ENCODE measurements at places on chromosomes 1 and 21.

GRCh38 chr1:203499643-203500278 is 5.8 kb downstream of the OPTC start:
- no peak for DNase-seq

DNA sequence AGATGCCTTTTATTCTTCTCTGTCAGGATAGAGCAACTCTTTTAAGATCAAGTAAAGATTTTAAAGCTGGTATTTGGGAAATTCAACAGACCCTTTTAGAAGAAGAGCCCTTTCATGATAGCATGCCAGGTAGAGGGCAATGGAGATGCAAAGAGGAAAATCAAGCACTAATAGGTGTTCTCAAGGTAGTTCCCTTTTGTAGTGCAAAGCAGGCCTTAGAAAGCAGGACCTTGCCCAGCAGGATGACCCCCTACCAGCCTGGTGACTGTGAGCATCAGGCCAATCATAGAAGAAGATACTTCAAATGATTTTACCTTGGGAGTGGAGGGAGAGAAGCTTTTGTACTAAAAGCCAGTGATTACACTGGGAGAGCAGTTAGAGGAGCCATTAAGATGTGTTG is 381.4 kb upstream of the ZRANB2 start:
- DNase-seq, result no peak

- DNase-seq, result no peak
Observed at GRCh38 chr1:221069178-221069903, 190.1 kb downstream of the HLX start.

- no peak for DNase-seq
Observed at GRCh38 chr1:36494971-36495370, 12.3 kb upstream of the CSF3R start.

- no peak for DNase-seq
Observed at GRCh38 chr1:192581131-192581927, 5.8 kb downstream of the RGS1 start.

GRCh38 chr1:246971090-246971721 is 36.7 kb downstream of the ZNF695 start:
- no peak for DNase-seq

DNA sequence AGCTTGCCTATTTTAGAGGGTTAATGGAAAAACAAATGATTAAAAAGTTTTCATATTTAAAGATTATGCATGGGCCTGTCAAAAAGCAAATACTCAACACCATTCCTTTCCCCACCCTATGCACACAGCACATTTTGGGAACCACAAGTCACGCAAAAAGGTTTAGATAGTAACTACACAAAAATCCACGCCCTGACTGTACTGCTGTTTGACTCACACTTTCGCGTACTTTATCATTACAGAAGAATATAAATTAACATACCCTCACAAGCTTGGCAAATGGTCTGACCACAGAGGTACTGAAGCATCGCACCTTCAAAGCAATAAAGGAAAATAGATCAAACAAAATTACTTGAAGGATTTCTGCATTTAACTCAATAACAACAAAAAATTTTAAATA is 1.4 kb downstream of the ATP5PO start:
- DNase-seq, result no peak

DNA sequence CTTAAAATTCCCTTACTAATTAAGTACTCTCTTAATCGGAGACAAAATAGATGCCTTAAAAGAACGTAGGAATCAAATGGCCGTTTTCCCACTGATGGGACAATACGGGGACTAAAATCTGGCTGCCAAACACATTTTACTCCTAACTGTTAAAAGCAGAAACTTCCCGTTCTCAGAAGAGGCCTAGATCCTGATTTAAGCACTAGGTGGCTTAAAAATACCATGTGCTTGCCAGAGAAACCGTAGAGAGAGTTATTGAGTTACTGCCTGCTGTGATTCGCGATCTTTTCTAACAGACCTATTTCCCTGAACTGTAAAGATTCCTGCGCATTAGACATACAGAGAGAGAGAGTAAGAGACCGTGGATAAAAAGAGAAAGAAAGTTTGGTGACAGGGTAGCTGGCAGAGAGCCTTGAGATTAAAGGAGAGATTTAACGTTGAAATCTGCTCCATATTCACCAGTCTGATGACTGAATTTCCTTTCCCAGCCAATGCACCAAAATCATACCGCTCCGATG is 54.4 kb upstream of the STUM start:
- DNase-seq, result no peak

DNA sequence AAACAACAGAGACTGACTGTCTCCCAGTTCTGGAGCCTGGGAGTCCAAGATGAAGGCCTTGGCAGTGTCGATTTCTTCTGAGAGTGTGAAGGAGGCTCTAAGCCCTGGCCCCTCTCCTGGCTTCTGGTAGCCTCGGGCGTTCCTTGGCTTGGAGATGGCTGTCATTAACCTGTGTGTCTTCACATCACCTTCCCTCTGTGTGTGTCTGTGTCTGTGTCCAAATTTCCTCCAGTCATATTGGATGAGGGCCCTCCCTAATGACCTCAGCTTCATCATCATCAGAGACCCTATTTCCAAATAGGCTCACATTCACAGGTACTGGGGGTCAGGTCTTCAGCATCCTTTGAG is 138.3 kb downstream of the TOMM20 start:
- no peak for DNase-seq

- DNase-seq, result no peak
Observed at GRCh38 chr1:154802336-154802969, 67.6 kb downstream of the KCNN3 start.

DNA sequence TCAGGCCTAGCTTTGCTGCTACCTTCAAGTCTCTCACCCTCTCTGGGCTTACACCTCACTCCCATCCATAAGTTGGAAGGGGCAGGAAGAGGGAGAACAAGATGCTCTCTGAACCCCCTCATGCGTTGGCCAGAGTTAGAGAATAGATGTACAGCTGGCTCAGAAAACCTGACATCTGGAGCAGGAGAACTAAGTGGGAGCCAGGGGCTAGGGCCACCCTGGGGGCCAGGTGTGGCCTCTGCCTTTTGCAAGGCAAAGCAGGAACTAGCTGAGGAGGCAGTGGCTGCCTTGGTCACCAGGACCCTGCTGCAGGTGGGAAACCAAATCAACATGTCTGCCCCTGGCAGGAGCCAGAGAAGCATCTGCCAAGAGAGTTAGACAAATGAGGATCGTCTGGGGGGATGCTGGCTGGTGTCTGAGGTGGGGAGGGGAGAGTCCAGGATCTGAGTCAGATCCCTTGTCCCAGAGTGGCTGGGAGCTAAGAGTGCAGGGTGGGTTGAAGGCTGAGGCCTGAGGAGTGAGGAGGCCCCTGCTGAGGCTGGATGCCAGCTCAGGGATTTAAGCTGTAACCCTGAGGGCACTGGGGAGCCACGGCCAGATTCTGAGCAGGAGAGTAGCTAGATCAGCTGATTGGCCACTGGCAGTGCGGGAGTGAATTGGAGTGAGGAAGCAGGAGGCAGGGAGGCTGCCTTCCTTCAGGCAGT is 115.0 kb downstream of the EPHB2 start:
- DNase-seq, result no peak

DNA sequence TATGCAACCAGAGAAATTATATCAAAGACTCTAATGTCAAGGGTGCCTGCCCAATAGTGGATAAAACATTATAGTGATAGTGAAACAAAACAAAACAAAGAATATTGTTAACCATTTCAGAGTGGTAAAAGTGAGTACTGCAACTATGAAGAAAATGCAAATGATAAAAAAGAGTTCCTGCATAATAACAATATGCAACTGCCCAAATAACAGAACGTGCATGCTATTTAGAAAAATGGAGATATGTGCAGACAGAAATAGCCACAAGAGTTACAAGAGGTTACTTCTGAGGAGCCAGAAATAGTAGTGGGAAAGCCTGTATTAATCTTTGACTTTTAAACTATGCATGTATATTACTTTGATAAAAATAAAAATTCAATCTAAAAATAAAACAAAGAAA is 302.5 kb downstream of the NEGR1 start:
- DNase-seq, result no peak
